ENCODE measurements at places on chromosomes 3 and 15. TPM values are rescaled to one million over a fixed set of nuclear protein-coding genes. Genes with fewer than 3 reads are reported as not detected.

DNA sequence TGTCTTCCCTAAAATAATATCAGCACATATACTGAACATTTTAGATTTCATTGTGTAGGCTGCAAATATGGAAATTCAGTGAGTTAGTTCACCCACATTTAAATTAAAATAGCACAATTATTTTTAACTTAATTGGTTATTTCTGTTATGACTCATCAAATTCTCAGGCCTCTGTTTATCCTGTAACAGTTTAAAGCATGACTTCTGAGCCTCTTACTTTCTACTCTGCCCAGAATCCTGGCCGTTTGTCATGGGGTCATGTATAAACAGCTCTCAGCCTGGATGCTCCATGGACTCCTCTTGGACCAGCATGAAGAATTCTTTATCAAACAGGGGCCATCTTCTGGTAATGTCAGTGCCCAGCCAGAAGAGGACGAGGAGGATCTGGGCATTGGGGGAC lies 12.2 kb downstream of the TUBGCP4 start:
- DNase-seq, result no peak

GRCh38 chr3:15716178-15716577 lies 81.6 kb downstream of the ANKRD28 start:
- no peak for DNase-seq

DNA sequence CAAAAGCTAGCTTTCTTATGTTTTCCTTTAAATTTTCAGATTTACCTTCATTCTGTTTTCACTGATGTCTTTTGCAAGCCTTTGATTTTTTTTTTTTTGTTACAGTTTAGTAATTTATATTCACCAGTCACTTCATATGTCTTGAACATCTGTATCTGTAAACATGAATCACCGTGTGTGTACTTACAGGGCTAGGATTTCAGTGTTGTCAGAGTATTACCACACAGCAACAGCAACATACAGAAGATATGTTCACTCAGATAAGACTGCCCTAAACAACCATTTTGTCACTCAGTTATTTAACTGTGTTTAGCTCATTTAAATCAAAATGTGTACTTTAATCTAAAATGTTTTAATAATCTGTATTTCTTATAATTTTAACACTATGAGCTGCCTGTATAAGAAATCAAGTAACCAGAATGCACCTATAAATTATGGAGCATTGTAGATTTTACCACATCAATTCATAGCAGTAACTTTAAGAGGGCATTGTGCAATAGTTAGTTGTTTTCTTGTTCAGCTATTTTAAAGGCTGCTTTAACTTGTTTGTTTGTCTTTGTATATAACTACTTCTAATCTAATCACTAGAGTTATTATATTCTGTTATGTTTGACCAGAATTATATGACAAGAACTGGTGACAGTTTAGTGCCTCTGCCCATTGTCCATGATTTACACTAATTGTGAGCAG lies 50.4 kb downstream of the GHSR start:
- DNase-seq, result no peak

GRCh38 chr3:116154389-116154788 lies 290.9 kb downstream of the LSAMP start:
- peak; percentile 6 for DNase-seq

DNA sequence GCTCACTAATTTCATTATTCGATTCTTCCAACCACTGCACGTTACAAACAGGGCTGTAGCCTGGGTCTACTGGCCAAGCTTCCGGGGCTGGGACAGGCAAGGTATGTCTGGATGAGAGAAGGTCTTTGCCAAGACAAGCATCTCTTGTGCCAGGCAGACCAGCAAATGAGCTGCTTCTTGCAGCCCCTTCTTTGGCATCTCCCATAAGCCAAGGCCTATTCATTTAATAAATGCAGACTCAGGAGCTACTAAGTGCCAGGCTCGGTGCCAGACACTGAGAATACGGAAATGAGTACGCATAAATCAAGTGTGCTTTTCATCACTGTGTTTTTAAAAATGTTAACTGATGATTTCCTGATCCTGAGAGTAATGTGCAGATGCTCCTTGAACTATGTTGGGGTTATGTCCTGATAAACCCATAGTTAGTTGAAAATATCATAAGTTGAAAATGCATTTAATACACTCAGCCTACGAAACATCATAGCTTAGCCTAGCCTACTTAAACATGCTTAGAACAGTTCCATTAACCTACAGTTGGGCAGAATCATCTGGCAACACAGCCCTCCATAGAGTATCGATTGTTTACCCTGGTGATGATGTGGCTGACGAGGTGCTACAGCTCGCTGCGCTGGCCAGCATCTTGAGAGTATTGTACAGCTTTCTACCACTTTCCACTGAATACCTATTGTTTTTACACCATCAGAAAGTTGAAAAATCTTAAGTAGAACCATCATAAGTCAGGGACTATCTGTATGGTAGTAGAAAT lies 135.0 kb upstream of the CTDSPL start:
- DNase-seq, result no peak

DNA sequence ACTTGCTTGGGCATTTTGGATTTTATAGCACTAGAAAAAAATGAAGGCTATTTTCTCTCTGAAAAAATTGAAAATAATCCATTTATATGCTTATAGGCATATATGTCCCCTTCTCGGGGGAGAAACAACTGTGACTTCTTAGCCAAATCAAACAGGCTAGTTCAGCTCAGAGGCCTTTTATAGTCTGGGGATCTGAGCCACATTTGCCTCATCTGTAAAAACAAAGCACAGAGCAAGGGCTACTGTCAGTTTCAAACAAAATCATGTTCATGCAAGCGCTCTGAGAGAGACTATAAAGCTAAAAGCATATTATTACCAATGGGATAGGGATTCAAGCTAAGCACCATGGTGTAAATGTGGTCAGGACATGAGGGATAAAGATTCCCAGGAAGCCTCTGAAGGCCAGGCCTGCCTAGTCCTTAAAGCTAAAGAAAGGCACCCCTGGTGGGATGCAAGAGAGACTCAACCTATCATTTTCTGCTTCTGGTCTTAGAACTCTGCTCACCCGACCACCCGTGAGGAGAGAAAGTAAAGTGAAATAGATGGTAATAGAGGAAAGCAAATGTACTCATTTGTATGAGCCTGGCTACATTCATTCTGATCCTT lies 51.0 kb upstream of the IL12A start:
- peak; percentile 2 for DNase-seq

DNA sequence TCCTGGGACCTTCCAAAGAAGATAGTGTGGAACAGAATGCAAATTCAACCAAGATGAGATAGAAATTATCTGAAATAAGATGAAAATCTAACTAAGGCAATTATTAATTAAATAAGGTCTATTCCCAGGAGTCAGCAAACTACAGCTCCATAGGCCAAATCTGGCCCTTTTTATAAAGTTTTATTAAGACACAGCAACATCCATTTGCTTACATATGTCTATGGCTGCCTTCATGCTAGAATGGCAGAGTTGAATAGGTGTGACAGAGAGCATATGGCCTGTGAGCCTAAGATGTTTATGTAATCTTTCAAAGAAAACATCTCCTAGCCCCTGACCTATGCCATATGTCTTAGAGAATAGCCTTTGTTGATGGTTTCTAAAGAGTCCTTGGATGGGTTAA lies 503.0 kb downstream of the EDEM1 start:
- DNase-seq, result no peak

GRCh38 chr15:52423852-52424251 lies 104.8 kb downstream of the MYO5A start:
- no peak for DNase-seq

DNA sequence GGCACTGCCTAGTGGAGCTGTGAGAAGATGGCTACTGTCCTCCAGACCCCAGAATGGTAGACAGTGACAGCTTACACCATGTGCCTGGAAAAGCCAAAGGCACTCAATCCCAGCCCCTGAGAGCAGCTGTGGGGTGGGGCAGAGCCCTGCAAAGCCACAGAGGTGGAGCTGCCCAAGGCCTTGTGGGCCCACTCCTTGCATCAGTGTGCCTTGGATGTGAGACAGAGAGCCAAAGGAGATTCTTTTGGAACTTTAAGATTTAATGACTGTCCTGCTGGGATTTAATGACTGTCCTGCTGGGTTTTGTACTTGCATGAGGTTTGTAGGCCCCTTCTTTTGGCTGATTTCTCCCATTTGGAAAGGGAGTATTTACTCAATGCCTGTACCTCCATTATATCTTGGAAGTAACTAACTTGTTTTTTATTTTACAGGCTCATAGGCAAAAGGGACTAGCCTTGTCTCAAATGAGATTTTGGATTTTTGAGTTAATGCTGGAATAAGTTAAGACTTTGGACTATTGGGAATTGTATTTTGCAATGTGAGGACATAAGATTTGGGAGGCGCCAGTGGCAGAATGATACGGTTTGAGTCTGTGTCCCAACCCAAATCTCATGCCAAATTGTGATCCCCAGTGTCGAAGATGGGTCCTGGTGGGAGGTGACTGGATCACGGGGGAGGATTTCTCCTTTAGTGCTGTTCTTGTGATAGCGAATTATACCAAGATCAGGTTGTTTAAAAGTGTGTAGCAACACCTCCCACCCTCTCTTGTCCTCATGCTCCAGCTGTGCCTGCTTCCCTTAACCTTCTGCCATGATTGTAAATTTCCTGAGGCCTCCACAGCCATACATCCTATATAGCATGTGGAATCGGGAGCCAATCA lies 80.4 kb downstream of the MYO5A start:
- no peak for DNase-seq

- no peak for DNase-seq
Measured at GRCh38 chr3:45105855-45106671, 40.1 kb downstream of the CDCP1 start.

DNA sequence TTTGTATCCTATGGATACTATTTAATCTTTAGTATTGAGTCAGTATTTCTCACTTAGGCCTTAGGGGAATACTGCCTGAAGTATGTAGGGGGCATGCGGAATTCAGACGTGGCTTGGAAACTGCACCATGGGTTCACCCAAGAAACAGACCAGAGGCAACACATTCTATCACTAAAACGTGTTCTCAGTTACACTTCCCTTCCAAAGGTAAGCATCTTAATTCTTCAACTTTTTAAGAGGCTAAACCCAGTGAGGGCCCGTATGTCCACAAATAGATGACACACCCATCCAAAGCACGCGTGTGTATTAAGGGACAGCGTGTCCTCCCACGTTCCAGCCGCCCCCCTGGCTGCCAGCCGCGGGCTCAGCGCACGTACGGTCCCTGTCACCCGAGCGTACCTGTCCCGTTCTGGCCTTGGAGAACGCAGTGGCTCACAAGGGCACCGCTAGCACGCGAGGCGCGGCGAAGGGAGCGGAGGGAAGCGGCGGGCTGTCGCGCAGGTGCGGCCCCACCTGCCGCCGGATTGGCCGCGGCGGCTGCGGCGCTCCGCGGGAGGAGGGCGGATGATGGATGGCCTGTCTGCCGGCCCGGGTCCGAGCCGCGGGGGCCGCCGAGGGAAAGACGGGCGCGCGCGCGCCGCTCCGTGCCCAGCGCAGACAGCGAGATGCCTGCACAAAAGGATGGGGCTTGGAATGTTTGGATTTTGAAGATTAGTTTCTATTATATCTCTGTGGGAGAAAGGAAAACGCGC lies 1003.9 kb upstream of the NR2F2 start:
- peak; percentile 87 for DNase-seq

The SNX1 gene
- total RNA-seq, result 19.1 TPM

The AMIGO3 gene
- 5.8 TPM for total RNA-seq

The REC114 gene
- total RNA-seq, result not detected

The SNTN gene
- not detected for total RNA-seq

The QRICH1 gene
- 137 TPM for total RNA-seq

The DUOX2 gene
- total RNA-seq, result not detected
